ENCODE measurements at places on chromosomes 4 and X. TPM values are rescaled to one million over a fixed set of nuclear protein-coding genes. Genes with fewer than 3 reads are reported as not detected.

- peak; percentile 2 for DNase-seq
Measured at GRCh38 chr4:105895583-105896460, 551 bp downstream of the NPNT start.

GRCh38 chrX:70453024-70453618 lies 8.5 kb downstream of the DLG3 start:
- no peak for DNase-seq

GRCh38 chrX:76183289-76184049 lies 10.6 kb downstream of the PBDC1 start:
- DNase-seq: peak; percentile 56

GRCh38 chr4:16597845-16598596 lies 300.4 kb downstream of the LDB2 start:
- DNase-seq: peak; percentile 80

DNA sequence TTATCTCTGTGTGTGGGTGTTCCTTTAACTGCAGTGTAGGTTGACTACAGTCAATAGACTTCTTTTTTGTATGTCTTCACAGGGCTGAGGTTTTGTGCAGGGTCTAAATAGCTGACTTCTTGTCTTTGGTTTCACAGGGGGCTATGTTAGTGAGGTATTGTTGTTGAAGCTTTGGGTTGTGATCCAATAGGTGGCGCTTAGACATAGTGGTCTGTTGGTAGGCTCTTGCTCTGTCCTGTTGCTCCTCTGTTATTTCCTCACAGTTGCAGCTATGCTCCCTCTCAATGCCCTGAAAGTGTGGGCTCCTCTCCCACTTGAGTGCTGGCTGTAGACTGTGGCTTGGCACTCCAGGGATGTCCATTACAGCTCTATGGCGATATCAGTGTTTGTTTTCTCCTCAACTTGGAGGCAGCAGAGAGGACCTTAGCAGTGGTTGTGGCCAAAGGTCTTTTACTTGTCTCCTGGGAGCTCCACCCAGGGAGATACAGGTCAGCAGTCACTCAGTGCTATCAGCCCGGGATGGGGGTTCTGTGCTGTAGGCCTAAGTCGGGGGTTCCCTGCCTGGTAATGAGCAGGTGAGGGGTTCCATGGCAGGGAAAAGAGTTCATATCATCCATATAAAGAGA lies 14.0 kb downstream of the POF1B start:
- no peak for DNase-seq

DNA sequence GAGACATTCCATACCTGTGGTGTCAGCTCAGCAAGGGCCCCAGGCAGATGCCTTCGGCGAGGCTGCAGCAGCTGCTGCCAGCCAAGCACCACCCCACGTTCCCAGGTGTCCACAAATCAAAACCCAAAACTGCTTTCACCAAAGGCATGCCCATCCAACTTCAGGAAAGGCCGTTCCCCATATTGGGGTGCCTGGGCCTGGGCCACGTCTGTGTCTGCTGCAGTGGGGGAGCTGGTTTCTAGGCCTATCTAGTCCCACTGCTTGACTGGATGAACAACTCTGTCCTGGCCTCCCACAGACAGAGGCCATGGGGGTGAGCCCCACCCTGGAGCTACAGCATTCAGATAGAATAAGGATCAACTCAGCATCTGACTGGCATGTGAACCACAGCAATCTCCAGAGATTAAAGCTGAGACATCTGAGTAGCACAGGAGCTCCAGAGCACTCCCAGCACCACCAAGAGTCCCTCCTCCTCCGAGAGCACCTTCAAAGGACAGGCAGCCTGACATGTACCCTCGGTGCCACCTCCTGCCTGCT lies 37.0 kb downstream of the NAT8L start:
- no peak for DNase-seq

DNA sequence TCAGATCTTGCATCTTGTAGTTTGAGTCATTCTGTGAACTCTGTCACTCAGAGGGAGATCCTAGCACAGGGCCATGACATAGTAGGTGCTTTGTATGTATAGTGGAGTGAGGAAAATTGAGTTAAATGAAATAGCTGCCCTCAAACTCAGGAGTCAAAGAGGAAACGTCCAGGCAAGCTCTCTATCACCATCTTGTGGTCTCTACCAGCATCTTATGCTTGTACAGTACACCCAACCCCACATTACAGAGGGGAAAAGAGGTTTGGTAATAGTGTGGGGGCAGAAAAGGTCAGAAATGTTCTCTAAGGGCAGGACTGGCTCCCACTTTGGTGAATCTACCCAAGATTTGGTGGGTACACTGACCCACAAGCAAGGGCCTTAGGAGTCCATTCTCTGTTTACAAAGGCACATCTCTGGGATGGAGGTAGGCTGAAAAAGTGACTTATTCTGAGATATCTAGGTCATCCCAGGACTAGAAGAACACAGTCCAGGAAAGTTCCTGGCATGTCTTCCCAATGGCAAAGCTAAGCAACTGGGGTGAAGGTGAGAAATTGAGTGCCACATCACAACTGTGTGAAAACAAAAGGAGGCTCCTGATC lies 131.8 kb downstream of the OR13H1 start:
- DNase-seq: no peak

- peak; percentile 83 for DNase-seq
Measured at GRCh38 chrX:115560978-115561604, at the start of gene PLS3. Gene PLS3 (plus strand): TSS chrX:115561174. CDS start chrX:115610251, 49,077 bp downstream.

DNA sequence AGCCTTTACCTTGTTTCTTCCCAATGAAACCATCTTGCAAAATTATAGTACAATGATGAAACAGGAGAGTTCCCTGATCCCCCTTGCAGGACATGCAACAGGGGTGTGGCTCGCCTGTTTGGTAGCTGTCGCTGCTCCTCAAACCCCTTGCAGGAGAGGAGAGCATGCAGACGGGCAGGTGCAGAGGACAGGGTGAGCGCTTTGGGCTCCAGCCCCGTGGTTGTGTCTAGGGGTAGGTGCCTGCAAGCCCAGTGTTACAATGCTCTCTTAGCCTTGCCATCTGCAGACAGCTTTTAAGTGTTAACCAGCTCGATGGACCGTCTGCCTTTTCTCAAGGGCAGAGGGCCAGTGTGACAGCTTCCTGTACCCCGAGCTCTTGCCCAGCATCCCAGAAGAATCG lies 102.0 kb downstream of the TAB3 start:
- DNase-seq: no peak

- peak; percentile 27 for DNase-seq
Measured at GRCh38 chrX:154327038-154327820, 31.6 kb downstream of the TKTL1 start.

- no peak for DNase-seq
Measured at GRCh38 chrX:86604607-86605006, 456.4 kb downstream of the DACH2 start.

GRCh38 chr4:48439988-48440387 lies 43.2 kb upstream of the SLC10A4 start:
- DNase-seq: peak; percentile 2

DNA sequence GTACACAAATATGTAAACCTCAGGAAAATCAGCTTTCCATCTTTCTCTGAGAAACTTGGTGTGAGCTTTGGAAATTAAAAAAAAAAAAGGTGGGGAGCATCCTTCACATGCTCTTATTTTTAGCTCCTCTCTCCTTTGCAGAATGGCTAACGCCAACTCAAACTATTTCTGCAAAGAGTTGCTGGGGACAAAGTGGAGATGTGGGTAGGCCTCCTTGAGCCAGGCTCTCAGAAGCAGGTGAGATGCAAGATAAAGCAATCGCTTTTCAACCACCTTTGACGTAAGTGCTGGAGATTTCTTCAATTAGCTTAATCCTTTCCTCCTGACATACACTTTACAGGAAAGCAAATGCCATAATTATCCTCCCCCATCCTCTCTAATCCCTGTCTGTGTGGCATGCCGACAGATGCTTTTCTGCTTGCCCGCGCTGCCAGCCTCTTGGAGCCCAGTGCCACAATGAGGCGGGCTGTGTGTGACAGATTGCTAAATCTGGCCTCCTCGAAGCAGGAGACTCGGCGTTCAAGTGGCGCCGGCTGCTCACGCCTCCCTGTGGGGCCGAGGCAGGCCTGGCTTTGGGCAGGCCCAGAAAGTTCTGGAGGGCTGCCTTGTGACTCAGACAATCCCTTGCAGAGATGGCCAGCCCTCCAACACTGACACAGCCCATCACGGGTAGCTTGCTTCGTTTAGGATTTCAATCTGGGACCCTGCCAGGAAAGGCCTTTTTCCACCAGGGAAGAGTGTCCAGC lies 64.9 kb upstream of the SOD3 start:
- peak; percentile 64 for DNase-seq

DNA sequence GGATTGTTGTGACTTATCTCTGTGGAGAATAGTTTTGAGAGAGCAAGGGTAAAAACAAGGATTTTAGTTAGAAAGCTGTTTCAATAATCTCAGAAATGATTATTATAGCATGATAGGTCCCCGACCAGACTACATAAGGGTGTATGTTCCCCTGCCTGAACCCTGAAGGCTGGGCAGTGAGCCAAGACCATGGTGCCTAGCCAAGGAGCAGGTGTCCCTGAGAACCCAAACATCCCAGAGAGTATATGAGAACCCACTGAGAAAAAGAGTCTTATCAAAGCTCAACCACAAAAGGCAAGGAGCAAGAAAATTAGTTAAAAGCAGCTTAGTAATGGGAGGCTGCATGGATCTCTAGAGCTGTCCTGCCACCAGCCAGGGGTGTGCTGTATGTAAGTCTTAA lies 94.9 kb upstream of the UNC5C start:
- DNase-seq: no peak

GRCh38 chr4:171785388-171785787 lies 27.8 kb upstream of the GALNTL6 start:
- no peak for DNase-seq

- no peak for DNase-seq
Measured at GRCh38 chrX:40573763-40574162, 7.0 kb upstream of the ATP6AP2 start.

DNA sequence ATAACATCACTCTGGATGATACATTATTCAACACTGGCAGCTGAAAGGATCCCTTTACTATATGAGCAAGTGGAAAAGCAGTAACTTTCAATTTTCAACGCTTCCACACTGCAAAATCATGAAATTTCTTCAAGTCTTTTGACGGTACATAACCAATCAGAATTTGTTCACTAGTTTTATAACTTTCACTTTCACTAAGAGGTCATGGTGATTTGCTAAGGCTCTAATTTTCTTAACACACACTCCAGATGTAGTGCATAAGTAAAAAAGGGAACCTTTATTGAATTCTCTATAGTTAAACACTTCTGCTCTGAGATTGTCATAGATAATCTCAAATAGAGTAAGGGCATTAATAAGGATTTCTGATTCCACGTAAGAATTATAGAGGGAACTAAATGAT lies 4.1 kb downstream of the ARMCX2 start:
- DNase-seq: no peak

GRCh38 chr4:10347281-10347795 lies 109.9 kb downstream of the ZNF518B start:
- no peak for DNase-seq

GRCh38 chr4:164464313-164464712 lies 289.6 kb upstream of the SMIM31 start:
- no peak for DNase-seq

DNA sequence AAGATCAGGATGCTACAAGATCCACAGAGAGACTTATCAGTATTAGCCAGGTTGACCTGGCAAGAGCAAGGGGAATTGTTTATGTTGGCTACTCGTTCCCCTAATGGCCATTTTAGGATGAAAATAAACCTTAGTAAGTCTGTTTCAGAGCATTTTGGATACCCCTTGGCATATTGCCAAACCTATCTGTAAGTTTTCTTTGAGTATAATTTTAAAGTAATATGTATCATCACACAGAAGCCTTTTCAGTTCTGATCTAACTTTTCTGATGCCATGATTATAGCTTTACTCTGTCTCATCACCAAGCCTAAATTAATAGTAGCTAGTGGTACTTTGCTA lies 99.7 kb downstream of the TSPAN7 start:
- no peak for DNase-seq

DNA sequence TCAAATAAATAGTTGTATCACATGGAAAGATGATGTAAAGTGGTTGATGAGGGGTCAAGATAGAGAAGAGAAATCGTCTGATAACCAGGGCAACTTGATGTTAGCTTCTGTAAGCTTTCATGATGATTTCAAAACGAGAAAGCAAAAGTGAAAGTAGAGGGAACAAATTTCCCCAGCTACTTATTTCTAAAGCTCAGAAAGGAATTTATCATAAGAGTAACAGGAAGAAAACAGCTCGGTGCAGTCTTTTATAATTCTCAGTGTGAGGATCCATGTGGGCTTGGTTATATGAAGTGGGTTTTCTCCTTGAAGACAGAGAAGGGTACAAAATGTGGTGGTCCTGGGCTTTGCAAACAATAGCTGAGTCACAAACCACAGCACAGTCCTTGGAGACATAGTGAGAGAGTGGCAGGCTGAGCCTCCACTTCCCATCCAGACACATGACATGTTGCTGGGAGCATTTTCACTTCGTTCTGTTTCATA lies 32.1 kb upstream of the GLRA2 start:
- no peak for DNase-seq

DNA sequence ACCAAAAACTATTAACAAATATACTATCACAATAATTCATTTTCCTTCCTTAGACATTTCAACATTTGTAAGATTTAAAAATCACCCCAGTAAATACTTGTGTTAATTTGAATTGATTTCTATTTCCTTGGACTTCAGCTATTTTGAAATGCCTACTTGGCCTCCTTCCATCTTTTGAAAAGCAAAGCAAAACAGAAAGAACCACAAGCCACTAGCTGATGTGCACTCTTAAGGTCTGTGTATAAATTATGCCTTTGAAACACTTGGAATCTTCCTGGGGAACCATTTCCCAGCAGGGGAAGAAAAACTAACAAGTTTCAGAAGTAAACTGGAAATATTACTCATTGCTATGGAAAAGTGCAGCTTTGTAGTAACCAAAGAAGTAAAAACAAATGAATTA lies 139.8 kb downstream of the CLCN4 start:
- peak; percentile 60 for DNase-seq

DNA sequence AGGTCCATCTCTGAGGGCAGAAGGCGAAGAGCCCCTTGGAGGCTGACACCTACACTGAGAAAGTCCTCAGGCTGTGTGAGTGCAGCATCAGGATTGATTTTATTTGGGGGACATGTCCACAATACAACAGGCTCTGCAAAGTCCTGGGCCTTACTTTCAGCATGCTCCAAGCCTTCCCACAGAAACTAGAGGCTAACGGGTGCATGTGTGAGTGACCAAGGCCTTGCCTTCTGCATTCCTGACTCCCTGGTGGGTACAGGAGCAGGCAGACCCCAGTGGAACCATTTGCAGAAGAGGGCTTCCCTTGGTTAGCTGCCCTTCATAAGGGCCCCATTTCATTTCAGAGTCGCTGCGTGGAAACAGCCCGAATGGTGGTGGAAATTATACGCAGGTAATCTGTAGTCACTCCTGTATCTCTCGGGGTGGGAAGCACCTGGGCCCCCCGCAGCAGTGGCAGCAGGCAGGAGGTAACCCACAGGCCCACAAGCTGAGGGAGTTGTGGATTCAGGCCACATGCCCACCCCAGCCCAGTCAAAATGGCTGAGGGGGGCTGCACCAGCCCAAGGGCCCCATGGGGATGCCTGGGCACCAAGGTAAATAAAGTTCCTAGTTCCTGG lies 37.7 kb downstream of the NSG1 start:
- DNase-seq: no peak

Gene GPR173
- 8.1 TPM for total RNA-seq

Gene TLR3
- 2.6 TPM for total RNA-seq

Gene ZNF141
- 8.4 TPM for total RNA-seq

Gene USP26
- total RNA-seq: not detected

Gene CPE
- total RNA-seq: 385 TPM

Gene CXCL6
- total RNA-seq: 18.5 TPM

Gene MTNR1A
- 0.34 TPM for total RNA-seq

Gene JADE3
- total RNA-seq: 9.5 TPM

Gene SPP1
- total RNA-seq: 217 TPM

Gene TMSB15C
- 2.3 TPM for total RNA-seq

Gene PRDM8
- total RNA-seq: 0.19 TPM

Gene ITGB1BP2
- 3.2 TPM for total RNA-seq

Gene HS3ST1
- 0.22 TPM for total RNA-seq

Gene RHOXF2
- total RNA-seq: not detected

All from astrocyte (in vitro differentiated cells and primary cell).